ENCODE measurements at places on chromosomes 13 and 19.

GRCh38 chr19:13447978-13448377 lies 58.3 kb downstream of the CACNA1A start:
- no peak for DNase-seq

- DNase-seq, result no peak
Measured at GRCh38 chr19:31018936-31019335, 330.3 kb downstream of the TSHZ3 start.

DNA sequence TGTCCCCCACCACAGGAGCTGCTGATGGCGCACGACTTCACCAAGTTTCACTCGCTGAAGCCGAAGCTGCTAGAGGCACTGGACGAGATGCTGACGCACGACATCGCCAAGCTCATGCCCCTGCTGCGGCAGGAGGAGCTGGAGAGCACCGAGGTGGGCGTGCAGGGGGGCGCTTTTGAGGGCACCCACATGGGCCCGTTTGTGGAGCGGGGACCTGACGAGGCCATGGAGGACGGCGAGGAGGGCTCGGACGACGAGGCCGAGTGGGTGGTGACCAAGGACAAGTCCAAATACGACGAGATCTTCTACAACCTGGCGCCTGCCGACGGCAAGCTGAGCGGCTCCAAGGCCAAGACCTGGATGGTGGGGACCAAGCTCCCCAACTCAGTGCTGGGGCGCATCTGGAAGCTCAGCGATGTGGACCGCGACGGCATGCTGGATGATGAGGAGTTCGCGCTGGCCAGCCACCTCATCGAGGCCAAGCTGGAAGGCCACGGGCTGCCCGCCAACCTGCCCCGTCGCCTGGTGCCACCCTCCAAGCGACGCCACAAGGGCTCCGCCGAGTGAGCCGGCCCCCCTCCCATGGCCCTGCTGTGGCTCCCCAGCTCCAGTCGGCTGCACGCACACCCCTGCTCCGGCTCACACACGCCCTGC lies 4.4 kb upstream of the NOP53 start:
- DNase-seq, result no peak

DNA sequence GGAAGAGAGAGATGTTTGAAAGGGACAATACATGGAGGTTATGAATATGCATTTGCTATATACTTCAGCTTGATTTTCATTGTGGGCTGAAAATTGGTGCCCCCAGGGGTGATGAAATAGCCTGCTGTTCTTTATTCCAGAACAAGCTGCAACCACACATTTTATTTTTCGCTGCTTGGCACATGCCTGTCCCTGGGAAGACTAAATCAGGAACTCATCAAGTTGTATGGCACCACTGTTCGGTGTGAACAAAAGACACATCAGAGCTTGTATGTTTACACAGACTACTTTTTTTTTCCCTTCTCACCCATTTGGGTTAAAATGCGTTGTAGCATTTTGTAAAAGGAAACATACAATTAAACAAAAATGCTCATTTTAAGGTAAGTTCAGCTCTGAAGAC lies 230.7 kb downstream of the NALCN start:
- no peak for DNase-seq

Data from GOT3 (cell line).